ENCODE measurements at places on chromosomes 1 and 21.

- no peak for DNase-seq
Measured at GRCh38 chr1:109691759-109692158, 4.1 kb downstream of the GSTM1 start.

- no peak for DNase-seq
Measured at GRCh38 chr21:35036465-35037383, 12.4 kb downstream of the RUNX1 start.

- no peak for DNase-seq
Measured at GRCh38 chr1:33195556-33195955, 13.7 kb upstream of the TRIM62 start.

- no peak for DNase-seq
Measured at GRCh38 chr1:156864796-156865195, 4.1 kb downstream of the NTRK1 start.

GRCh38 chr1:193417945-193418744 is 231.7 kb upstream of the B3GALT2 start:
- DNase-seq, result no peak

DNA sequence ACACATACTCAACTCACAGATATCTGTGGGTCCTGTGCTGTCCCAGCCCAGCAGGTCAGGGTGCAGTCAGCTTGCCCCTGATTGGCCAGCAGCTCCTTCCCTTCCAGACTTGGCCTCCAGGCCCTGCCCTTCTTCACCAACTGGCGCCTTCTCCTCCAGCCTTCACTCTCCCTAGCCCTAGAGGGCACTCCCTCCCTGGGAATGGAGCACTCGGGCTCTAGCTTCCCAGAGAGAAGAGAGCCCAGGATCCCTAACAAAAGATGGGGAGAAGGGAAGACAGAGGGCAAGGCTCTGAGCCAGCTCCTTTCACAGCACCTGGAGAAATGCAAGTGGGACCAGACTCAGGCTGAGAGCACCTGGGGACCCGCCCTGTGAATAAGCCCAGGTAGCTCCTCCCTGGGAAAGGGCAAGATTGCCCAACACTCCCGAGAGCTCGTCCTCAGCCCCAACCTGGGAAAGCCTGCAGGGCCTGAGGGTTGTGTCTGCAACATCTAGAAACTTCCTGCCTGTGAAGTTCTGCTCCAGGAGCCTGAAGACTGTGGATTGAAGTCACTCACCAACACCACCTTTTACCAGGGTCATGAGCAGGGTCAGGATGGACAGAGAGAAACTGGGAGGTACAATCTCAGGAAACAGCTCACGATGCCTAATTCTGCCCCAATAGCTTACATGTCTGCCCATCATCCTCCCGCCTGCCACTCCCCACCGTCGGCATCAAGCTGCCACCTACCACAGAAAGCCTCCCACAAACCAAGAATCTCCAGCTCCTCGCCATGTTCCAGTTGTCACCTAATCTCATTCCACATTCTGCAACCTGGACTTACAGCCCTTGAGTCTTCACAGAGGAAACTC is at the start of gene PGLYRP4:
TSS of gene PGLYRP4 (minus strand) at position 331 of the 852 bp plus-strand sequence. CDS start 909 bp downstream, outside the sequence.
- DNase-seq, result no peak

DNA sequence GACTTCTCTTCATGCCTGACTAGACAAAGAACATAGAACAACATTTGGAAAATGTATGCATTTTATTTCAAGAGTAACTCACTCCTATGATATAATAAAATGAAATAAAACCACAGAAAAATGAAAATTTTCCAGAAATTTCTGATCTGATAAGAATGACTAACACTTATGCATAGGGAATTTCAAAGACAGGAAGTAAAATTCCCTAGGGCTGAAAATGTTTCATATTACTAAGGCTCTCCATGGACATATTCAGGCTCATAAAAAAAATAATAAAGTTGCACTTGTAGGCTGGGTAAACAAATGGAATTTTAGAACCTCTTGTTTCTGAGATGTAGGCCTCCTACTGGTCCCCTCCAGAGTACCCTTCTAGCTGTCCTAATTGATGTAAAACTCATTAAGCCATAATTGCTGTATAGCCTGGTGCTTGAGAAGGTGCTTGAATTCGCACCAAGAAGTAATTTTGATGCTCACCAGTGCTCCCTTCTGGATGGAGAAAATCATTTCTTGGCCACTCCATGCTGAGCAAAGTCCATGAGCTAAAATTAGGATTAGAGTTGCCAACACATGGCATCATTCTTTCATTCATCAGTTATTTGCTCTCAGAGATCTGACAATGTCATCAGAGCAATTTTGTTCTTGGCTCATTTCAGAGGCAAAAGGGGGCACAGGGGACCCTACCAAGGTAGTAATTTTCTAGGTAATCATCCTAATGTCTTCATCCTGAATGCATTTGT is 641.0 kb upstream of the CAMK1G start:
- DNase-seq, result no peak

DNA sequence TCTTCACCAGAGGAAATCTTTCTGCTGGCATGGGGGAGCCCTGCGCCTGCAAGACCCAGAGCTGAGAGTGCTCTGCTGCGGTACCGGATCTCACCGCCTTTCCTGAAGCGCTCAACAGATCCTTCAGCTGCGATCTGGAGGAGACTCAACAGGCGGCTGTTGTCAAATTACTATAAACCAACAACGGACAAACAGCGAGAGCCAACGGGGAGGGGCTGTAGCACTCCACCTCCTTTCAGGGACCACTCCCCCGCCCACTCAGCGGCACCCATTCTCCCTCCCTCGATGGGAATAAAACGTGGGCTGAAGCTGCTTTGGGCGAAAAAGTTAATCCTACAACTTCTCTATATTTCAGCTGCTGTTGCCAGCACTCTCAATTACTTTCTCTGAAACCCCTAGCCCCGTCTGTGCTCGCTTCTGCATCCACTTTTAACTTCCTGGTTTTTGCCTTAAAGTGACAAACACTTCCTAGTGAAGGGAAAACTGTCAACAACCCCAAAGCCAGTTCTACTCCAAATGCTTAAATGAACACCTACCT is at the start of gene FMO5:
TSS of gene FMO5 (minus strand) at position 147 of the 538 bp plus-strand sequence. CDS start 310 bp downstream, outside the sequence.
- DNase-seq, result peak; percentile 9

- DNase-seq, result no peak
Measured at GRCh38 chr1:41678111-41678878, 193.8 kb upstream of the EDN2 start.
